ENCODE measurements at places on chromosomes 13 and 19.
A peak's percentile ranks its signal among the peaks of the same experiment; 100 is the strongest.

- no peak for DNase-seq
Measured at GRCh38 chr13:69571606-69572323, 535.9 kb upstream of the ATXN8OS start.

- no peak for DNase-seq
Measured at GRCh38 chr19:42198676-42199439, 18.6 kb downstream of the DEDD2 start.

- DNase-seq = no peak
Measured at GRCh38 chr19:47026889-47027288, 7.3 kb downstream of the NPAS1 start.

GRCh38 chr13:114226699-114227323 lies 7.9 kb upstream of the CDC16 start:
- peak; percentile 73 for DNase-seq

DNA sequence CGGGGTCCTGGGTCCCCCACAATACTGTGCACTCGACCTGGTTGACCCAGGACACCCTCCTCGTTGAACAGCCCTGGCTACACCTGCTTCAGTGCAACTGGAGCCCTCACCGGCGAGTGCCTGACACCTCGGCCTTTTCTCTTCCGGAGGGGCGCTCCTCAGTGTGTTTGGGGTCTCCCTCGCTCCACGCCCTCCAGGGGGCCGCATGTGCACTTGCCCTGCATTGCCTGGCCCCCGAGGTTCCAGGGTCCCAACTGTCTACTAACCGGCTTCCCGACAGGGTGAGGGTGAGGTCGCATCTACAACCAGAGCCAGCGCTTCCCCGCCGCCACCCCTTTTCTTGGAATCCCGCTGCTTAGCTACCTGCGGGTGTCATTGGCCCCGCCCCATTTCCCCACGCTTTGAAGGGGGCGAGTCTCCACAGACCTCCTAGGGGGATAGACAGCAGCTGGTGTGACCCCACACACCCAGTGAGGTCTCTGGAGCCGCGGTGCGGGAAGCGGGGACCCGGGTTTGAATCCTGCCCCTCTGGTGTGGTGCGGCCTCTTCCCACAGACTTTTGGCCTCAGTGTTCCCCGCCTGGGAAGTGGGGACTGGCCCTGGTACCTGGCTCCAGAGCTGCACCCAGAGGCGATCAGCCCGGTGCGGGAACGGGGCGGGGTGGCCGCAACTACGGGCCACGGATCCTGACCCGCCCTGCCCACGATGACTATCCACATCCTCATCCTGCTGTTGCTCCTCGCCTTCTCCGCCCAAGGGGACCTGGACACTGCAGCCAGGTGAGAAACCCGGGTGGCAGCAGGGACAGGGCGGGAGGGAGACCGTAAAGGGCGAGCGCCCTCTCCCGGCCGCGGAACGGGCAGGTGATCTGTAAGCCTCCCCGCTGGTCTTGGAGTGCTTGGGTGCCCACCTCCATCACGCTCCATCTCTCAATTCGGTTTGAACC lies at the start of gene ADM5:
TSS of gene ADM5 (plus strand) at position 462 of the 946 bp plus-strand sequence. CDS start at position 706, 244 bp downstream.
- no peak for DNase-seq

GRCh38 chr19:45099467-45100191 lies 6.7 kb downstream of the PPP1R37 start:
- no peak for DNase-seq
